Mammary microvascular endothelial cell (primary cell): ENCODE measurements at places on chromosomes 11 and 22. TPM values are rescaled to one million over a fixed set of nuclear protein-coding genes. Genes with fewer than 3 reads are reported as not detected.

Gene OR2D2
- not detected in 2 replicates for total RNA-seq

Gene RPLP2
- 814 and 920 TPM in 2 replicates for total RNA-seq

Gene MYOD1
- total RNA-seq = not detected in 2 replicates

Gene NPAS4
- not detected in 2 replicates for total RNA-seq

Gene KCNK4
- total RNA-seq = not detected in 2 replicates

Gene POU2AF2
- not detected in 2 replicates for total RNA-seq
